ENCODE measurements at places on chromosomes 3 and 15.

GRCh38 chr3:89038869-89039268 lies 68.6 kb upstream of the EPHA3 start:
- DNase-seq: no peak

- DNase-seq: no peak
Measured at GRCh38 chr3:120767106-120767505, 24.6 kb downstream of the GTF2E1 start.

DNA sequence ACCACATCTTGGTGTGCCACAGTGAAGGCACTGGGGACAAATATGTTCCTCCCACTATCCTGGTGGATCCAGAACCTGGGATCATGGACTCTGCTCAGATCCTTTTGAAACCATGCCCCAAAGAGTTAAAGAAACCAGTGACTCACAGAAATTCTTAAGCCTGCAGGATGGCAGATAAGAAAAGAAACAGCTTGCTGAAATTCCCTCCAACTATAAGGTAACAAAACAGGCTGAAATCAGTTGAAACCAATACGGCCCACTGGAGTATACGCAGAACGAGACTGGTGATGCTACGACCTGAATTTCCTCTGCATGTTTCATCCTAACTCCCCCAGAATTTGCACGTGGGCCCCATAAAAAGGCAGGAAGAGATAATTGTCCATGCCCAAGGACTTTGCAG lies 209.6 kb downstream of the TJP1 start:
- DNase-seq: no peak

DNA sequence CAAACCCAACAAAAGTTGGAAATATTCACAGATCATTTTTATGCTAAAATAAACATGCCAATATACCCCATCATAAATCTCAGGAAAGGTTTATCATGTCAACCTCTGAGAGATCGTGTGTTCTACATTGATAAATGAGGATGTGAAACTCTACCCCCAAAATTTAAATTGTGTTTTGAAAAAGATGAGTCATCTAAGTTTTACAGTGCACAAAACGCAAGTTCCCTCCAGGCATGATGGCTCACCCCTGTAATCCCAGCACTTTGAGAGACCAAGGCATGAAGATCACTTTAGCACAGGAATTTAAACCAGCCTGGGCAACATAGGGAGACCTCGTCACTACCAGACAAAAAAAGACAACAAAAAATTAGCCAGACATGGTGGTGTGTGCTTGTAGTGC lies 1487.0 kb upstream of the GBE1 start:
- no peak for DNase-seq

DNA sequence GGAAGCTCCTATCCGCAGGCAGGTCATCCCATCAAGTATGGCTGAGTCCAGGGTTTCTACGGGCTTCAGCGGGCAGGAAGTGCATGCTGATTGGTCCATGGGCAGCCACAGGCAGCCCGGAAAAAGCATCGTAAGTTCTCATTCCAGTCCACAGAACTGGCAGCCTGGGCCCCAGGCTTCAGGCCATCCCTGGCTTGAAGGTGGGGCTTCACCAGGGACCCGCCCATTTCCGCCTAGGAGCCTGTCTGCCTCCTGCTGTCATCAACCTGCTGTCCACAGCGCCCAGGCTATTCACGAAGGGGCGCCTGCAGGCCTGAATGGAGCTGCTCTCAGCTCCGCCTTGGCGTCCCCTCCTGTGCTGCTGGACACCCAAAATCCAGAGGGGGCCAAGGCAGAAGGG lies 13.9 kb downstream of the PCYT1A start:
- DNase-seq: no peak

GRCh38 chr3:178436773-178437172 lies 99.5 kb upstream of the KCNMB2 start:
- no peak for DNase-seq

- DNase-seq: peak; percentile 55
Measured at GRCh38 chr15:45458746-45459403, 63.7 kb downstream of the SLC30A4 start.

GRCh38 chr3:108887777-108888176 lies 65.2 kb downstream of the TRAT1 start:
- DNase-seq: no peak

DNA sequence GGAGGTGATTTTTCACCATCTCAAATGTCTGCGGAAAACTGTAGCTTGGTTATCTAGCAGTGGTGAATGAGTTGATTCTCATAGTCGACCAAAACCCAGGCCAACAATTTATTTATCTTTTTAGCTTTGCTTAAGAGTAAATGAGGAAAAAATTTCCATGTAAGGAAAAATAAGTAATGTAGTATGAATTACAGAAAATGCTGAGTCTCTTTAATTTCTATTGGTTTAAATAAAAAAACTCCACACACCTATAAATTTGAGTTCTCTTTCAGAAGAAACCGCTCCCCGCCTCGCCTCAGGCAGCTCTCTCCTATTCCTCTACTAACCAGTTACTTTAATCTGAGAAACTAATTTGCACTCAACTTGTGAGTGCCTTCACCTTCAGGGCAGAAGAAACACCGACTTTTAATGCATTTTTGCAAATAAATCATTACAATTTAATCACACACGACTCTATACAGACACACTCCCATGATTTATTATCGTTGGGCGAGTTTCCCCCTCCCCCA lies 540 bp upstream of the RSRC1 start:
- DNase-seq: no peak

DNA sequence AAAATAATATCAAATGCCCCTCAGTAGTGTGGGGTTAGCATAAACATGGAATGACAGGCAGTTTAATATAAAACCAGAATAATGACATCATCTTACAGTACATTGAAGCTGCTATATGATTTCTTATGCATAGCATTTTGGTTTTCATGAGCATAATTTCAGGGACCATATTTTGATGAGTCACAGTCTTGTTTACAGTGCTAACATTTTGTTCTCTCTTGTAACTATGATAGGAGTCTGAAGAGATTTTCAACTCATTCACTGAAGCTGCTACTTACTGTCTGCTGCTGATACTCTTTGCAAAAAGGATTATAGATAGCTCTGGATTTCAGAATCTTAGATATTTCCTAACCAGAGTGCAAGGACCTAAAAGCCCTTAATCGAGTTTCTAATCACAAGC lies 92.6 kb upstream of the CCDC54 start:
- no peak for DNase-seq

DNA sequence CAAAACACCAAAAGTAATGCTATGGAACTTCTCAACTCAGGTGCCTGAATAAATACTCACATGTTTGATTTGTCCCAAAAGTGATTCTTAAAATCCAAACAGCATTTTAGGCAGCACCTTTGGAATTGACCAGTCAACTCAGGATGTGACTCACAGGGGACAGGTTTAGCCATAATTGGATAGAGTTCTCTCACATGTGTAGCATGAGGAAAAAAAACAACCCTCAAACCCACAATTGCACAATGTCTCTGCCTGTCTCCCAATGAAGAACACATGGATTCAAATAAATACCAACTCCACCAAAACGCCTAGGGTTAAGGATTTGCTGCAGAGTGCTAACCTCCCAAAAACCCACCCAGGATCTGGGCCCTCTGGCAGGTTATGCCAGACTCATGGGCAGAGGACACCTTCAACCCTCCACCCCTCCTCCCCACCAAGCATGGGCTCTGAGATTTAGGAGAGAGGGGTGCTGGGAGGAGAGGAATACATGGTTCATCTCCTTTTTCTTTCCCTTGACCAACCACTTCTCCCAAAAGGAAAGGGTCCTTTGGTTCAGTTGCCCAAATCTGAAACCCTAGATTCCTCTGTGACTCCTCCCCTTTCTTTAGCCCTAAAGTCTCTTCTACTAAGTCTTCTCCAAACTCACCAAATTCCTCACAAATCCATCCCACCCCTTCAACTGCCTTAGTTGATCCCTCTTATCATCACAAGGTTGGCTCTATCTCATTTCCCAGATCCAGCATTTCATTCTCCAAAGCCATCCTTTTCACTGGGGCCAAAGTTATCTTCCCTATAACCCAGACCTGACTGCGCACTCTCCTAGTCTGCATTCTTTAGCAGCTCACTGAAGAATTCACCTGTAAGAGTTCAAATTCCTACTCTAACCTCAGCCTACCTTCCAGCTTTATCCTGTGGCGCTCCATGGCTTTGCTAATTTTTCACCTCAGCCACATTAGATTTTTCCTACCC lies 7.7 kb downstream of the RYK start:
- DNase-seq: no peak

DNA sequence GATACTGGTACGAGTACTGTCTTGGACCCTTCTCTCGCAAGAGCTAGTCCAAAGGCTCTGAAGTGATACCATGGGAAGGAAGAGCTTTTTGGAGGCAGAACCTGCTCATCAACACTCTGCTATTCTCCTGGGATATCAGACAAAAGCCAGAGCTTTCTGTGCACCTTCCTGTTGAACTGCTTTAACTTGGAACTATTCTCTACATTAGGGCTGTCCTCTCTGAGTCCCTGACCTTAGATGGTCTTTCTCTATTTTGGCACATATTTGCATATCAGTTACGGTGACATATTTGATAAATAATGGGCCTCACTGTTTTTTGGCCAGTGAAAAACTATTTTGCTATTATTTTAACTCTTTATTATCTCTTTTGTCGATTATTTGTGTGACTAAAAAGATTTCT lies 146.9 kb downstream of the TIGIT start:
- DNase-seq: no peak

DNA sequence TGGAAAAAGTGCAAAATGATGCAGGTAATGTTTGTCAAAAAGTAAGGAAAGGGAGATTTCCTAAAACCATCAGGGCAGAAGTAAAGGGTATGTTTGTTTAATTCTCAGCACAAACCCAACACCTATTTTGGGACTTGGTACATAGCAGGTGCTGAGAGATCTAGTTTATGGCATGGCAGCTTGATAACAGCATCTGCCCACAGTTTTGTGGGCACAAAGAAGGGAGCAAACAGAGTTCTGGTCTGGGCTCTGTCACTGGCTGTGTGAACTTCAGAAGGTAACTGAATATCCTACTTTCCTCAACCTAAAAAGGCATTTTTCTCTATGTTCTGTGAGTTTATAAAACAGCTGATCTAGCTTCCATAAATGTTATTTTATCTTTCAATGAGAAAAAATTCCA lies 141.6 kb downstream of the PLCH1 start:
- DNase-seq: no peak

DNA sequence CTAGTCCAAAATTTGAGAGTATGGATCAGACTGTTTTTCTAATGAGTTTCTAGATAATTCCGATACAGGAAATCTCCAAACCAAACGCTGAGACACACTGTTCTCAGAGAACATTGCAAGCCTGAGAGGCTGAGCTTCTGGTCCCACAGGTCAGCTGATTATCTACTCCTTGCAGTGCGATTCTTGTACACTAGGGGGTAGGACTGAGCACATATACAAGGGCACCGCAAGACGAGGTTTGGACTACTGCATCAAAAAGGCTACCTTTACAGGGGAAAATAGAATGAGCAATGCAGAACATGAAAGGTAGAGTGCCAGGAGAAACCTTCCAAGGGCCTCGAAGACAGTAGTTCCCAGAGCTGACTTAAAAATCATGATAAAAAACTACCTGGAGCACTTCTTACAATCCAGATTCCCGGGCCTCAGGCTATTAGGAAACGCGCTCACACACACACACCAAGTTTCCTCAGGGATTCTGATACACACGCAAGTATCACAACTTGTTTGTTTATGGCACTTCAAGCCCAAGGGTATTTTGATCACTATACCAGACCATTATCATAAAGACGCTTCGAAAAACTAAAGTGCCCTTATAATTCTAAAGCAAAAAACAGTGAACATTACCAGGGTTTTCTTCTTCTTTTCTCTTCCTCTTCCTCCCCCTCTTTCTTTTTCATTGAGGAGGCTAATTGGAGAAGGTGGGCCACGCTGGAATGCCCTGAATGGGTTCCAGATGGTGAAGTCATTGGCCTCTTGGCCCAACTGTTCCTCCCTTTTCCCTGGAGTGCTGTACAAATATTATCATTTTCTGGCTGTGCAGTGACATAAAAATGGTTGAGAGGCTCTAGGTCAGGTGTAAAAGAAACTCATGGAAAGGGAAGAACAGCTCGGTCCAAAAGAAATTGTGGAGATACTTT lies 61.8 kb downstream of the SLC12A8 start:
- DNase-seq: peak; percentile 39

DNA sequence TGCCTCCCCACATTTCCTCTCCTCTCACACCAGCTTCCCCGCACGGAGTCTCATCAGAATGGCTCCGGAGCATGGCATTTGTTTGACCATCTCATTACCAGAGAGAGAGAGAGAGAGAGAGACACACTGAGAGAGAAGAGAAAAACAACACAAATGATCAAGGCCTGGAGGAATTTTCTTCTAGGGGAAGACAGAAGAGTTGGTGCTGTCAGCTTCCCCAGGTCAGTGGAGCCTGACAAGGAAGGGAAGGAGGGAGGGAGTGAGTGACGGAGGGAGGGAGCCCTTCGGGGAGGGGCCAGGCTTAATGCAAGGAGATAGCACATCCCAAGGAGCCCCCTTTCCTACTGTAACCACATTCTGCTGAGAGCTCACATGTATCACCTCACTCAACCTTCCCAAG lies 9.1 kb downstream of the ST8SIA2 start:
- no peak for DNase-seq

- DNase-seq: no peak
Measured at GRCh38 chr3:79086514-79086913, 681.3 kb downstream of the ROBO1 start.

GRCh38 chr15:55740981-55741832 lies 1.7 kb downstream of the PRTG start:
- DNase-seq: no peak

GRCh38 chr3:155991847-155992246 lies 121.4 kb downstream of the GMPS start:
- no peak for DNase-seq

DNA sequence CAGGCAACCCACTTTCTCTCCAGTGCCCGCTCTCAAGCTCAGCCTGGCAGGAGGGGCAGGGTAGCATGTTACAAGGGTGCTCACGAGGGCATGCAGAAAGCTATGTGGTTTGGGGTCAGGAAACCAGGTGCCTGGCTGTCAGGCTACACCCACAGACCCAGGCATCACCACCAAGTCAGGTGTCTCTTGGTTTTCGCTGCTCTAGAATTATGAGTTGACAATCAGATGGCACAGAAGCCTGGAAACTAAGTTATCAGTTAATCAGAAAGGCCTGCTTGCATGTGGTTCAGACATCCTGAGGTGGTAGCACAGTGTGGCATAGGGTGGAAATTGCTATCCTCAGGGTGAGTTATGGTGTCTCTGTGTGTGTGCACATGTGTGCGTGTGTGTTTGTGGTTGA lies 16.2 kb upstream of the CCR9 start:
- no peak for DNase-seq

GRCh38 chr15:29700296-29700695 lies 122.0 kb downstream of the TJP1 start:
- no peak for DNase-seq

DNA sequence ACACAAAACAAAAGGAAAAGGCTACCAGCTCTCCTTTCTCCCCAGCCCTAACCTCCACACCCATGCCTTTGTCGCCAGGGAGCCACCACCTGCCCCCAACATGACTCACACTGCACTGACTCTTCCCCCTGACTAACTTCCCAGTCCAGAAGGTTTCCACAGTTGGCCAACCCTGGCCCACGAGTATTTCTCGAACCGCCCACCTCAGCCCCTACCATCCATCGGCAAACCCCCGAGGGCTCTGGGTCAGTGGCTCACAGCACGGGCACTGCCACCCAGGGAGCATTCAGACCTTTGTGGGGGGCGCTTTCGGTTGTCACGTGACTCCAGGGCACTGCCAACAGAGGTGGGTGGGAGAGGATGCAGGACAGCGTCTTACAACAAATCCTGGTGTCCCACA lies 152.3 kb downstream of the LRRC28 start:
- DNase-seq: no peak
